ENCODE measurements at places on chromosomes 13 and 19.
A peak's percentile ranks its signal among the peaks of the same experiment; 100 is the strongest.

DNA sequence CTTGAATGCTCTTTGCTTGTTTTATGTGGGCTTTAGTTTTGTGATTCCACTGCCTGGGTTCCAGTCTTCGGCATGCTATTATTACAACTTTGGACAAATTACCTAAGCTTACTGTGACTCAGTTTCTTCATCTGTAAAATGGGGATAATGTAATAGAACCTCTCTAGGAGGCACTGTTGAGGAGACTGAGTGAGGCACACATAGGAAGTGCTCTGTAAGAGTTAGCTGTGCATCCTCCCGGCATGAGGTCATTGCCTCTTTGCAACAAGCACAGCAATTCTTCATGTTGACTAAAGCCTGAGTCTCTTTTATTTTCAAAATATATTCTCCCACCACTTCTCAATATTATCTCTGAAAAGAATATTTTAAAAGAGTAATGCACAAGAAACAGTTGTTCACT, 227.4 kb downstream of the DLEU7 start:
- no peak for DNase-seq

- no peak for DNase-seq
These were observed 48.3 kb upstream of the KLF12 start for GRCh38 chr13:74182491-74182890.

- DNase-seq: peak; percentile 26
These were observed 80.1 kb downstream of the ZNF486 start for GRCh38 chr19:20247016-20247683.

GRCh38 chr13:112145551-112146360, 78.8 kb downstream of the SOX1 start:
- no peak for DNase-seq

DNA sequence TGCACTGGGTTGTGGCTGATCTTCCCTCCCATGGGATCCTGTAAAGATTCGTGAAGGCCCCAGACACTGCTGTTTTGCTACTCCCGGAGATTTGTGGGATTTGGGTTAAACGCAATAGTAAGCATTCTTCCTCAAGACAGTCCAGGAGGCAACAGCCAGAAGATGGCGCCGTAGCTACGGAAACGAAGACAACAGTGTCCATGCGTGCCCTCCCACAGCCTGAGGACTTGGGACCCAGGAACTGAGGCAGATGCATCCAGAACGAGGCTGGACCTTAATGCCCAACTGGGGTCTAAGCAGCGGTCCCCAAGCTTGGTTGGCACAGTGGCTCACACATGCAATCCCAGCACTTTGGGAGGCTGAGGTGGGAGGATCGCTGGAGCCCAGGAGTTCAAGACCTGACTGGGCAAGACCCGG, 57.6 kb upstream of the ZNF507 start:
- no peak for DNase-seq

DNA sequence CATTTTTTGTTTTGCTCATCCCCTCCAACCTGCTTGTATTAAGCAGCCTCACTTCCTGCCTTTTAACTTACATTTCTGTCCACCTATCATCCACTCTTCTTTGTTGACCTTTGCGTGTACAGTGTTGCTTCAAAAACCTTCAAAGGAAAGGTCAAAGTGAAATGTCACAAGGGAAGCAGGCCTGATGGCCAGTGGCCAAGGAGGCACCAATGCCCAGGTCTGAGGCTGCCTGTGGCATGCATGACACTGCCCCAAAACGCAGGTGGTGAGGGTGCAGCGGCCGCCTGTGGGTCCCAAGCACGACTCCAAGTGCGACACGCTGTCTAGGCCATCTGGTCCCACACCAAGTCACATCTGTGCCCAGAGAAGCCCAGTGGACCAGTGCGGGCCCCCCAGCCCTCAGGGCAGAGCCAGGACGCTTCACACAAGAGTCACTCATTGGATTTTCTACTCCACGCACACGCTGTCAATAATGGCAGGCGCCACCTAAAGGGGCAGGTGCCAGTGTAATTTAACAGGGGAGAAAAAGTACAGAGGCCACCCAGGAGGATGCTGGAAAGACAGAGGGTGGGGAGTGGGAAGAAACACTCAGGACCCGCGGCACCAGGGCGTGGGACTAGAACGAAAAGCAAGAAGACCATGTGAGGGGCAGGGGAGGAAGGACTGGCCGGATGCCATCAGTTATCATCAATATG, 23.5 kb downstream of the SLC7A1 start:
- no peak for DNase-seq

DNA sequence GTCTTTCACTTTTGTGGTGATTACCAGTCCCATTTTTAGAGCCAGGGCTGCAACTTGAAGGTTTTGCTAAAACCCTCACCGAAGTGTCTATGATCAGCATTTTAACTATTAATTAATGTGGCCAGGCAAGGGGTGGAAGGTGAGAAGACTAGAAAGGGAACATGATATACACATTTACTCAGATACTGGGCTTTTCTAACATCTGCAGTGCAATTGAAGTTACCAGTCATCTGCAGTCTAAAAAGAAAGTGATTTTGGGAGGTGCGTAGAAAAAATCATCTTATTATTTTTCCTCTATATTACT, 481 bp downstream of the ALOX5AP start:
- no peak for DNase-seq

GRCh38 chr13:42106998-42107397, 58.5 kb downstream of the DGKH start:
- no peak for DNase-seq

DNA sequence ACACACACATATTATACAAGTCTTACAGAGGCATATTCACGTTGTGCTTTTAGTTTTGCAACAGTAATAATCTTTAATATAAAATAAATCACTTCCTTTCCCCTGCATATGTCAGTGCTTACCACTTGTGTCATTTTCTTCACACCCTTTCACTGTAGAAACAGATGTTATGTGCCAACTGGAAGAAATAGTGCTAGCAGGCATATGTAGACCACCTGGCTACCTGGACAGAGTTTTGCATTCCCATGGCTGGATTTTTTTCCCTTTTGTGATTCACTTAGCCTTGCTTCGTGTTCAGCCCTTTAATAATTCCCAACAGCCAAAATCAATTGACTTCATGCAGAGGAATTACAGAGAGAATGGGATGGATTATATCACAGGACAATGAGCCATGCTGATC, 399.1 kb upstream of the SPRY2 start:
- DNase-seq: no peak

GRCh38 chr19:17183271-17183761, 31.8 kb upstream of the USE1 start:
- peak; percentile 34 for DNase-seq

DNA sequence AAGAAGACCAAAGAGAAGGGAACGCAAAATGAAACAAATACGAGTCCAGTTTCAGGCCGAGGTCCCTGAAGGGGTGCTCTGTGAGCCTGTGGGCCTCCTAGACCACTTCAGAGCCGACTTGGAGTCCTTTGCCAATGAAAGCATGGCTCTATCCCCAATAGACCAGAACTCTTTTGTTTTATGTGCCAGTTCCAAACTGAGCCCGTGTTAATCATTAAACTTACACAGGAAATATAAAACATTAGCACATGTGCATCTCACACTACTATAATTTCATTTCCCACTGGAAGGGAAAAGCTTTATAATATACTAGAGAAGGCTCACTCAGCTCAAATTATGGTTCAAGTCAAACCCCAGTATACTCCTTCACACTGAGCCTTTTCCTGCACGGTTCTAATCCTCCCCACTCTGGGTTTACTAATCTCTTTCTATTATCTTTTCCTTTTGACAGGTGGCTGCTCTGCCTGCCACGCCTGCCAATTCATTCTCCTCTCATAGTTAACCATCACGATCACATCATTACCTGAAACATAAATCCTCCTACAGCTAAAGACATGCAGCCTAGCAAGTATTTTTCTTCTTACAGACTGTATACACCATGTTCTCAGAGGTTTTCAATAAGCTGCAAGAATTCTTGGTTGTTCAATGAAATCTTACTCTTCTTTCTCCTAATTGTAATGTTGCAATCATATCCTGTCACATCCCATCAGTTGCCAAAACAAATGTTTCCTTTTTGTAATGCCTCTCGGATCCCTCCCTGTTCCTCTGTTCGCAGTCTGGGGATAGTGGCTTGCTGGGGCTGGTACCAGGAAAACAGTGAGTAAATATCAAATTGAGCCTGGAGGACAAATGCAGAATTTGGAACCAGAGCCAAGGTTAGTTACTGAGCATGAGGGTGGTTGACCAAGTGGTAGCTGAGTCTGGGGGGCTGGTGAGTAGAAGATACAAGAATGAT, 18.8 kb upstream of the WASF3 start:
- no peak for DNase-seq

DNA sequence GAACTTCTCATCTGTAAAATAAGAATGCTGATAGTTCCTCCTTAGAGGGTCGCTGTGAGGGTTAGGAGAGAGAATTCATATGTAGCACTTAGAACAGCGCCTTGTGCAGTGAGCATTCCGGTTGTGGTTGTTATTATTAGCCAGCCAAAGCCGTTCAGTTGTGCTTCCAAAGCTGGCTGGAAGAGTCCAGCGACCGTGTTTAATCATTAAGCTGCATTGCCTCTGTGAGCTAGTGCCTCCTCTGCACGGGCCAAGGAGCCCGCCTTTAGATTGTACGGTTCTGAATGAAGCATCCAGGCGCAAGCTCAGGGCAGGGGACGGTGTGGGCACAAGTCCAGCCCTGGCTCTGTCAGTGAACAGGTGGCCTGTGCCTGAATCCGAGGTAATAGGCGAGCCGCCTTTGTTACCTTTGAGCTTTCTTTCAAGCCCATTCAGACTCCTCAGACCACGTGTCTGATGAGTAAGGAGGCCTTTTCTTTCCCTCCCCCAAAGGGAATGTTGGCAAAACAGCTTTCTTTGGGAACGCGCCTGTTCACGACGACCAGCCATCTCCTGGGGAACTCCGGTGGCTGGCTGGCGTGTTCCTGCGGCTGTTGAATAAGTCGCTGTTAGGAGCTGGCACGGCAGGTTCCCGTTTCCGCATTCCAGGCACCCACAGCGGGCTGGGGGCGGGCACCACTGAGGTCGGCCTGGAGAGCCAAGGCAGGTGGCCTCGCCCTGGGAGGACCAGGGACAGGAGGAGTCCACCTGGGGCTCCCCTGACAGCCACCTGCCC, 25.1 kb downstream of the SIPA1L3 start:
- no peak for DNase-seq

DNA sequence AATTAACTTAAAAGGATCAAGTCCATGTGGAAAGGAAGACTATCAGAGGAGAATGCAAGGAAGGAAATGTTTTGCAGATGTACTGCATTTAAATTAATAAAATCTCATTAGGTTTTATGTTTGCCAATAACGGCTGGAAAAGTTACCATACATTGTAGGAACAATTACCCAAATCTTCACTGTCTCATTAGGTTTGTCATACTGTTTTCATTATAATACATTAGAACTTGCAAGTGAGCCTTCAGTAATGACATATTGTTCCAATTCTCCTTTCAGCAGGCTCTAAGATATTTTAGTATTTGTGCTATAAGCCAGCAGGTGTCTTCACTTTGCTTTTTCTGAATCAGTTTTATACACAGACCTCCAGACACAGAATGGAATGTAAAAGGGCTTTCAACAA, 661.6 kb upstream of the KLHL1 start:
- DNase-seq: no peak
